ENCODE measurements at places on chromosomes 1 and 21. TPM values are rescaled to one million over a fixed set of nuclear protein-coding genes. Genes with fewer than 3 reads are reported as not detected.

PRPF38A gene
- 97.2 TPM for total RNA-seq

- no peak for DNase-seq
Measured at GRCh38 chr1:169491845-169492281, 6.1 kb upstream of the SLC19A2 start.

TTC22 gene
- 17.8 TPM for total RNA-seq

MIXL1 gene
- not detected for total RNA-seq

ARHGAP29 gene
- total RNA-seq: not detected

GRCh38 chr1:170290276-170290675 is 144.5 kb downstream of the NTMT2 start:
- DNase-seq: no peak

GRCh38 chr1:226640321-226641136 is 92.0 kb downstream of the STUM start:
- no peak for DNase-seq

- no peak for DNase-seq
Measured at GRCh38 chr1:221715321-221716169, 26.3 kb downstream of the DUSP10 start.

GRCh38 chr21:35682904-35683549 is 377.3 kb downstream of the SETD4 start:
- no peak for DNase-seq
